Dorsolateral prefrontal cortex (tissue), 122 donors: ENCODE measurements at places on chromosomes 4 and X.

DNA sequence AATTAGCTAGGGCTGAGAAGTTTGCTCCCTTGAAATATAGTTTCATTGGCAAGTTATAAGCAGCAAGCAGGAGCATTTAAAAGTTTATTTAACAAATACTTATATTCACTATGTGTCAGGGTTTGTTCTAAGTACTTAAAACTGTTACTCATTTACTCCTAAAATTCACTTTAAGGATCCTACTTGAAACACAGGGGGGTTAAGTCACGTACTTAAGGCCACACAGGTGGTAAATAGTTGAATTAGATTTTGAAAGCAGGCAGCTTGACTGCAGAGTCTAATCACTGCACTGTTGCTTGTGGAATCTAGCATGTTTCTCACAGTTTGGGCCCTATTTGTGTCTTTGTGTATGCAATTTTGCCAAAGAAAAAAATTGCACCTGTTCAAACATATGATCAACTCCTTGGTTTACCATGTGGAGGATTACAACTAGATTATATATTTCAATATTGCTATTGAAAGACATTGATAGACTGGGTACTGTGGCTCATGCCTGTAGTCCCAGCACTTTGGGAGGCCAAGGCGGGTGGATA, 7.6 kb downstream of the SGMS2 start:
- DNase-seq = no peak

DNA sequence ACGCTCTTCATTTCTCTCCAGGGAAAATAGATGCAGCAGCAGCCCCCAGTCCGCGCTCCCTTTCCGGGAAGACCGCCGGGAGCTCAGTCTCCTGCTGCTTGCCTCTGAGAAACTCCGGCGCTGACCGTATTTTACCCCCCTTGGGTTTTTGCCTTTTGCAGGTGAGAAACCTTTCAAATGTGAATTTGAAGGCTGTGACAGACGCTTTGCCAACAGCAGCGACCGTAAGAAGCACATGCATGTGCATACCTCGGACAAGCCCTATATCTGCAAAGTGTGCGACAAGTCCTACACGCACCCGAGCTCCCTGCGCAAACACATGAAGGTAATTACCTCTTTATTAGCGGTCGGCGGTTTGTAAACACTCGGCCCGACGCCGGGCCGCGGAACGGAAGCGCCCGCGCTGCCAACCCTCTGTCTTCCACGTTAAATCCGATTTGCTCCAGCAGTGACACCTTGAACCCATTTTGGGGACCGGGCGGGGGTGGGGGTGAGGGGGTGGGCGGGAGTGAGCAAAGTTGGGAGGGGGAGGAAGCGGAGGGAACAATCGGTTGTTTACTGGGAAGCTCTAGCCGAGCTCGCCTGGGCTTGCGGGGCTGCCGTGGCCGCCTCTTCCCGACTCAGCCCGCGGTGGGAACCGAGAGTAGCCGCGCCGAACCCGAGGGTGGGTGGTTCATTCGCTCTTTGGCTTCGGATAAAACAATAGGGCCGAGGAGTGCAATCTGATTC, 3.0 kb downstream of the ZIC3 start:
- no peak for DNase-seq

- DNase-seq = no peak
Observed at GRCh38 chr4:83083925-83084475, 30.5 kb downstream of the PLAC8 start.

DNA sequence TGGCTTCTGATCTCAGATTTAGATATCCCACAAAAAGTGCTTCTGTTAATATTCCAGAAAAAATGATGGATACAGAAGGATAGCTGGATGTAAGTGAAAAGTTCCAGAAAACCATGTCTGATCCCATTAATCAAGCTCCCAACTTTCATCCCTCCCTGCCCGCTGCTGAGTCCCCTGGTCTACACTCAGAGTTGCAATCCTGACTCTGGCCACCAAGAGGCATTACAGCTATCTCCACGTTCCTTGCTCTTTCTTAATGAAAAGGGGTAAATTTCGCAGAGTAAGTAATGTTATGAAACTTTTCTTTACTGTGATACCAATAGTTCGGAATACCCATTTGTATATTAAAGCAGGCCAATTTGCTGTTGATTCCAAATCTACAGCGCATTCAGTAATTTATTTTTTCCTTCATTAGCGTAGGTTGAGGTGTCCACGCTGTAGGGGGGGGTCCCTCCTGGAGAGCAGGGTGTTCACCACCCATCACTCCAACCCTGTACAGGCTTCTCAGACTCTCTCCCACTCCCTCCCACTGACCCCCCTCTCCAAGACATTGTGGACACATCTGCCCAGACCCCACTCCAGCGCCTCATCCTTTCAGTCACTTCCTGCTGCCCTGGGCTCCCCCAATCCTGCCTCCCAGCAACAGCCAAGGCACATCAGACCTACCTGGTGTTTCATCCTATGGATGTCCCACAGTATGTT, 55.1 kb downstream of the RAB40A start:
- no peak for DNase-seq

DNA sequence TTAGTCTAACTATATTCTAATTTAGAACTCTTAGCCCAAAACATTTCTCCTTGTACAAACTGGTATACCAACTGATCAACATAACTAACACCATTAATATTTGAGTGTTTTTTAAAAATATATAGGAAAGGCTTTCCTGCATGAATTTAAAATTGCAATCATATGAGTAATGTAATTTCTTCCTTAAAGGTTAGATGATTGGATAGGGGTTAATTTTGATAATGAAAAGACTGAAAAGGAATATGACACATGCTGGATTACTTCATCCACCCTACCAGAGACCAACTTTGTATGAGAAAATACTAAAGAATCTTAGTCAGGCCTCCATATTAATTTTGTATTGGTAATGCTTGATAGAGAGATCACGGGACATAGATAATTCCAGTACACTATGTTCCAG, 25.1 kb upstream of the PLS3 start:
- no peak for DNase-seq

- no peak for DNase-seq
Observed at GRCh38 chr4:97646997-97647396, 496.3 kb downstream of the STPG2 start.

DNA sequence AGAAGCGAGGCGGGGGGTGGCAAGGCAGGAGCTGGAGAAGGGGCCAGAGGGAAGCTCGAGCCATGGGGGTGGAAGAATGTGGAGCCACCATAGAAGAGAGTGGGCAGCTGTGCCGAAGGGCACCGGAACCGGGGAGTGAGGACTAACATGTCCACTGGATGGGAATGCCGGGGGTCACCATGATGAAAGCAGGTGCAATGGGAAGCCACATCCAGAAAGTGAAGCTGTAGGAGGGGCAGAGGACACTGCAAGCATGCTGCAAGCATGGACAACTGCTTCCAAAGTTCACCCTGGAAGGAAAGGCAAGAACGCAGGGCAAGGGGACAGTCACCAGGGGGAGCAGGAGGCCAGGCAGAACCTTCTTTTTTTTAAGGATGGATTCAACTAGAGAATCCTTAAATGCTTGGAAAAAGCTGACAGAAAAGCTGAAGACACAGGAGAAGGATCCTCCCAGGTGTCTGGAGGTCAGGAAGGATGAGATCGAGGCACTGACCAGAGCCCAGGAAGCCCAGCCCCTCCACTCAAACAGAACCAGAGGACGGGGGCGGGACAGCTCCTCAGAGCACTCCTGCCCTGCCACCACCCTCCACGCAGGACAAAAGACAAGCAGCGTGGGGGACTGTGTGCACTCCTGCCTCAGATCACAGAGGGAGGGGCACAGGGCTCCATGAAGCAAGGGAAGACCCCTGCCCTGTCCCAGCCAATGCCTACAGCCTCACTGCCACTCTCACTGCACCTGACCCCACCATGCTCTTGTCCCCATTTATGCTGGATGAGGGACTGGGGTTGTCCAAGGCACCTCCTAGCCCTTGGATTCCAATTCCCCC, 169.2 kb downstream of the AFAP1 start:
- DNase-seq = no peak

DNA sequence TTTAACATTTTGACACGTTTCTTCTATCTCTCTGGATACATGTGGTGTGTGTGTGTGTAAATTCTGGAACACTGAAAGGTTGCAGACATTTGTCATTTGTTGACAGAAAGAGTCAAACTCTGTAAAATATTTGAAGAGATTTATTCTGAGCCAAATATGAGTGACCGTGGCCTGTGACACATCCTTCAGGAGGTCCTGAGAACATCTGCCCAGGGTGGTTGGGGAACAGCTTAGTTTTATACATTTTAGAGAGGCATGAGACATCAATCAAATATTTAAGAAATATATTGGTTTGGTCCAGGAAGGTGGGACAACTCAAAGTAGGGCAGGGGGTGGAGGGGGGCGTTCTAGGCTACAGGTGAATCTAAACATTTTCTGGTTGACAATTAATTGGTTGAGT, 40.7 kb upstream of the CD40LG start:
- no peak for DNase-seq
